Caudate nucleus (tissue), 63 donors: ENCODE measurements at places on chromosomes 16 and 17.

- DNase-seq, result no peak
These were observed 646 bp upstream of the HES7 start for GRCh38 chr17:8124350-8125153.

- DNase-seq, result no peak
These were observed 211.4 kb downstream of the GSG1L start for GRCh38 chr16:27852116-27852515.

GRCh38 chr17:55722742-55723487 lies at the start of gene TMEM100:
Gene TMEM100, minus strand, starts transcription at chr17:55722864. Its CDS starts 1,794 bp downstream, at chr17:55721070.
- DNase-seq, result no peak

DNA sequence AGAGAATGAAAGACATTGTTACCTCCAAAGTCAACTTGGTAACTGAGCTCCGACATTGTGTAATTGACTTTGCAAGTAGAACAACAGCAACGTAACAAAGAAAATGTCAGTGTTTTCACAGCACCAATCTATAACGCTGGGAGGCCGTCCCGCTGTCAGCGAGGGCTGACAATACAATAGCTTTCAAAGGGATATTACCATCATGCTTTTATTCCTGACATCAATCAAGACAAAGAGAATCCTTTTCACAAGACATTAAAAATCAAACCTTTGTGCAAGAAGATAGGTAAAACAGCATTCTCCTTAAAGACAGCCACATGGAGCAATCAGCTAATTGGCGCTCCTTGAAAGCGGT lies 6.2 kb downstream of the ZNF423 start:
- no peak for DNase-seq

- no peak for DNase-seq
These were observed 1.1 kb upstream of the LLGL2 start for GRCh38 chr17:75524269-75524969.

- DNase-seq, result no peak
These were observed 8.2 kb downstream of the ZNF689 start for GRCh38 chr16:30601966-30602365.

DNA sequence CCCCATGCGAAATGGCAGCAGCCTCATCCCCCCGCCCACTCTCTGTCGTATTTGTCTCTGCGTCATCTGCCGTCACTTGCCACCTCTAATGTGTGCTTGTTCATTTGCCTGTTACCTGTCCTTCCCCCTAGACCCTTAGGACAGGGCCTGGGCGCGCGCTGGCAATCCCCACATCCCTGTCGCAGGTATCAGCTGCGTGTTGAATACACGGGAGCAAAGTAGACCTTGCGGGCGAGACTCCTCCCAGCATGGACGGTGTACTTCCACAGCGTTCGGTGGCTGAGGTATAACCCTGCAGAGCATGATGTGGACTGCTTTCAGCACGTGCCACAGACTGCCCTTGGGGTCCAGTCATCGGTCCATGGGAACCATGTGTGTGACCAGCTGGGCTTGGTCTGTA lies 170.1 kb upstream of the CHMP6 start:
- no peak for DNase-seq

GRCh38 chr16:9062301-9062700 lies 29.1 kb upstream of the HAPSTR1 start:
- no peak for DNase-seq

- DNase-seq, result no peak
These were observed 1.9 kb upstream of the PLEKHG4 start for GRCh38 chr16:67277294-67277998.

DNA sequence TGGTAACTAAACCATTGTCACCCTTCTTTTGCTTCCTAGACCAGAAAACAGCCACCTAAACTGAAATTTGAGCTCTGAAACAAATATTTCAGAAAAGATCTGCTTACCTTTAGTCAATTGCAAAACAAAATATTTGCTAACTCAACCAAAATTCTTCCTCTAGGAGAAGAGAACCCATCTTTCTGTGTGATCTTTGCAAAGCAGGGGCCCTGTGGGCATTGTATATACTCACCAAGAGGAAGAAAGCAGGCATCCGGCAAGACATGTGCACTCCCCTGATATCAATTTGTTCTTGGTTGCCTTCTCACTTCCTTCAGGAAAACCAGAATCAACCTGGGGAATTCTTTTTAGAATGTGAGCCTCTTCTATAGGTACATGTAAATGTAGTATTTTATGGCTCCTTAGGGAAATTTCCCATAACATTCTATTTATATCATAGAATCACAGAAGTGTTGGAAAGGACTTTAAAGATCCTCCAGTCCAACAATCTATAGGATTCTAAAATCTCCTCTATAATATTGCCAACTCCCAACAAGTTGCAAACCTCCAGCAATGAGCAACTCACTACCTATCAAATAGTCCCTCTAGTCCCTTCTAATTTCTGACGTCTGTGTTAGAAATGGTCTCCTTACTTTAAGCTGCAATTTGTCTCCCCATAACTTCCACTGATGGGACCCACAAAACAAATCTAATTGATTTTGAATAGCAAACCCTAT lies 966 bp downstream of the SLFN14 start:
- DNase-seq, result no peak

DNA sequence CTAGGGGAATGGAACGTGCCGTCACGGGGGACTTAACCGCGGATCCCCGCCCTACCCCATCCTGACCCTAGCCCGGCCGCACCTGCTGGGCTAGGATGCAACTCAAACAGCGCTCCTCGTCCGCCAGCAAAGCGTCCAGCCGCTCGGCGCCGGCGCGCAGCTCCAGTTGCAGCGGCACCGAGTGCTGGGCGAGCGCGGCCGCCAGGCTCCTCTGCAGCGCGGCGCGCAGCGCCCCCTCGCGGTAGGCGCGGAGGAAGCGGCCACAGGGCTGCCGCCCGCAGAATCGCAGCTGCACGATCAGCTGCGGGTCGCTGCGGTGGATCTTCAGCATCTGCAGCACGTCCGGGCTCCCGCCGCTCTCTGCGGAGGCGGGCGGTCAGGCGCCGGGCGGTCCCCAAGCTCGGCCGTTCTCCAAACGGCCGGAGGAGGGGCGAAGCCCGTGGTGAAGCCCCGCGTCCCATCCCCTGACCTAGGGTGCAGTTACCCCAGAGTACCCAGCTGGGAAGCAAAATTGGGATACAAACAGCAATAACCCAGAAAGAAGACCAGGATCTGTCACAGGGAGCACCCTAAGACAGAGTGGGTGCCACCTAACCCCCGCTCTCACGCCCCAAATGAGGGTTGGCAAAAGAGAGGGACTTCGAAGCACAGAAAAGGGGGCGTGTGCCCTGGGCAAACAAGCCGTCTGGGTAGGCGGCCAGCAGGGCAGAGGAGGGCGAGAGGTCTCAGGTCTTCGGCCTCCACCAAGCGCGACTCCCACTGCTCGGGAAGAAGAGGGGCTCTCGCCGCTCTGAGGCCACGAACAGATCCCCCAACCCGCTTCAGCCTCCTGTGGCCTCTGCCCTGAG lies 4.2 kb downstream of the TRADD start:
- DNase-seq, result no peak

GRCh38 chr16:89615596-89616090 lies 2.2 kb downstream of the DPEP1 start:
- DNase-seq, result no peak

DNA sequence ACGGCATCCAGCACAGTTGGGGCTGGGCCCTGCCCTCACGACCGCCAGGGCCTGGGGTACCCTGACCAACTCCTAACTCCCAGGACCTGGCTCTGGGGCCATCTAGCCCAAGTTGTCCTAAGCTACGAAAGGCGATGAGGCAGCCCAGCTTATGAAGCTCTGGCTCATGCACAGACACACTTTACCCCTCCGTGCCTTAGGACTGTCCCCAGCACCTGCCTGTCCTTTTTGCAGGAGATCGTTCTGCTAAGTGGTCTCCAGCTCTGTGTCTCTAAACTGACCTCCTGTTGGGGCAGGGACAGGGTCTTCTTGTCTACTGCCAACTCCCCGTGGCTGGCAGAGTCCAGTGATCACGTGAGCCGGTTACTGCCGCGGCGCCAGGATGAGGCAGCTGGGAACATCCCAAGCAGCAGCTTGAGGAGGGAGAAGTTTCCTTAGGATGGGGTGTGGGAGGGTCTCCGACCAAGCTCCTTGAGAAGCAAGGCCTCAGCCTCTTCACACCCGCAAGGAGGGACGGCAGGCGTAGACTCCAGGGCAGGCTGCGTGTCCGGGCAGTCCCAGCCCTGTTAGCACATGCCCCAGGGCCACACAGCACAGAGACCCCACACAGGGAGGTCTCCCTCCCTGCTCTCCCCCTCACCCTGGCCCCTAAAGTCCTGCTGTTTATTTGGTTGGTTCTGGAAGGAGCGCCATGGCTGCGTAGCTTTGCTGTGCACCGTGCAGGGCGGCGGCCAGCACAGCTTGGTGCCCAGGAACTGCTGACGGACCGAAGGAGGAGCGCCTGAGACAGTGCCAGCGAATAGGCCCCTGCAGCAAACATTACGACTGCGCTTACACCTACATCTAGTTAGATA lies 16.4 kb upstream of the METRNL start:
- DNase-seq, result no peak

GRCh38 chr16:85514295-85514597 lies 98.9 kb upstream of the GSE1 start:
- DNase-seq, result no peak

GRCh38 chr17:72538443-72538842 lies 417.6 kb downstream of the SOX9 start:
- DNase-seq, result no peak

DNA sequence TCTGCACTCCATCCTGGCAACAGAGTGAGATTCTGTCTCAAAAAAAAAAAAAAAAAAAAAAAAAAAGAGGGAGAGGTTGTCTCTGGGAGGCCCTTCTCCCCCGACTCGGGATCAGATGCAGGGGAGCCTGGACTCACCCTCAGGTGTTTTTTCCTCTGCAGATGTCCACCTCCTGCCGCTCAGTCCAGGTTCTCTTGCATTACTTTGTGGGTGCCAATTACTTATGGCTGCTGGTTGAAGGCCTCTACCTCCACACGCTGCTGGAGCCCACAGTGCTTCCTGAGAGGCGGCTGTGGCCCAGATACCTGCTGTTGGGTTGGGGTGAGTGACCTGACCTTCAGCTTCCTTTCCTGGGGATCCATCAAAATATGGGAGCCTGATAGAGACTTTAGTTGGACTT lies 34.1 kb downstream of the GLP2R start:
- no peak for DNase-seq

DNA sequence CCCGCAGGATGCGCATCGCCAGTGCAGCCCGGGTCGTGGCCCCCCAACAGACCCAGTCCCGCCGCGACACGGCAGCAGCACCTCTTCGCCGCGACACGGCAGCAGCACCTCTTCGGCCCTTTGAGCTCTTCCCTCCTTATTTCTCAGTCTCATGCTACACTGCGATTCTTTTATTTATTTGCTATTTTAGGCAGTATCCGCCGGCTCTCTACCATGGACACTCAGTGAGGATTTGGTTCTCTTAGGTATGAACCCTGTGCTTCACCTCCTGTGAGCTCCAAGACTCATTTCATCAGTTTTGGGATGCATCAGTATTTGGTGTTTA lies 8.3 kb upstream of the MAP2K3 start:
- no peak for DNase-seq

DNA sequence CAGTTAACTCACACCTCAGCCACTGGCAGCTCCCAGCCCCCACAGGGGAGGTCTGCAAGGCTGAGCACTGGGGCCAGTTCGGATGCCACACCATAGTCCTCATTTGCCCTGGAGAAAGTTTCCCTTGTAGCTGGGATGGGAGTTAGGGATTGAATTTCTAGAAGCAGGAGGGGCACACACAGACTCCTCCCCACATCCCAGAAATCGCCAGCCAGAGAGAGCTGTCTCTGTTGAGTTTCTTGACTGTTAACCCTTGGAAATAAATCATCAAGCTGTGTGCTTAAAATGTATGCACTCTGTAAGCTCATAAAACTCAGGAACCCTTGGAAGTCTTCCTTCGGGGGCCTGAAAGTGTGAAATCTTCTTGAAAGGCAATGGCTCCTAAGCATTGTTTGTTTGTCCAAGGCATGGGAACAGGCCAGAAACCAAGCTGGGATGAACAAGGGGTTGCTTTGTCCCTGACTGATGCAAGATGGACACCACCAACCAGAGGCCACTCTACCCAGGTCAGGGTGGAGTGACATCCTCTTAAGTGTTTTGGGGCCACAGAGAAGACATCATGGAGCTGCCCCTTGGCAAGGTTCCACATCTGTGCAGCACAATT lies 394 bp upstream of the PRM3 start:
- no peak for DNase-seq

DNA sequence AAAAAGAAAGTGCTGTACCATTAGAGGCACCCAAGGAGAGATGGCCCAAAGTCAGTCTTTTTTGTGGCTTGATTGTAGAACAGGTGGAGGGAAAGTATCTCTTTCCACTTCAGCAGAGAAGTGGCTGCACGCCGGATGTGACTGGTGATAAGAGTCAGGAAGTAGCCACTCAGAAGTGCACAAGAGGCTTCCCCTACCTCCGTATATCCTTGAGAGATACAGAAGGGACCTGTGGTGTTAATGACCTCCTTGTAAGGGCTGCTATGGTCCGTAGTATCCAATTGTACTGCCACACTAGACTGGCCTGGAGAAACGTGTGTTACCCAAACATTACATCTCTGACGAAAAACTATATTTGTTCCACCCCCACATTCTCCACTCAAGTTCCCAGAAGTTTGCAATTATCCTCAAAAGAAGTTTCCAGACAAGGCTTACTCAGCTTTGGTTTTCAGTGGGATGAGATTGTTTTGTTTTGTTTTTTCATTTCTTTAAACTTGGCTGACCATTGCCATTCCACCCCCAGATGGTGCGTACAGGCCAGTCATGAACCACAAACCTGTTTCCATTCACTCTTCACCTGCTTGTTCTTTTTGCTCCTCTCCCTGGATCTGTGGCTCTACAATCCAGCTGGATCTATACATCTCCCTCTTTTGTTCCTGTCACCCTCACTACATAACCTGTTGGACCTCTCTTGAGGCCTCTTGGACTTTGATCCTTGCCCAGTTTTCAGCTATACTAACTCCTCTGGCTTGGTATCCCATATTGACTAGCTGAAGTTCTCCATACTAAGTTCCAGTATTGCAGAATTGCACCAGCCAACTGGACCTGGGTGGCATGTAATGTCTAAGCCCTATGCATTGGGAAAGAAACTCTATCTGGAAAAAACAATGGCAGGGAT lies 20.7 kb upstream of the MED13 start:
- DNase-seq, result no peak

DNA sequence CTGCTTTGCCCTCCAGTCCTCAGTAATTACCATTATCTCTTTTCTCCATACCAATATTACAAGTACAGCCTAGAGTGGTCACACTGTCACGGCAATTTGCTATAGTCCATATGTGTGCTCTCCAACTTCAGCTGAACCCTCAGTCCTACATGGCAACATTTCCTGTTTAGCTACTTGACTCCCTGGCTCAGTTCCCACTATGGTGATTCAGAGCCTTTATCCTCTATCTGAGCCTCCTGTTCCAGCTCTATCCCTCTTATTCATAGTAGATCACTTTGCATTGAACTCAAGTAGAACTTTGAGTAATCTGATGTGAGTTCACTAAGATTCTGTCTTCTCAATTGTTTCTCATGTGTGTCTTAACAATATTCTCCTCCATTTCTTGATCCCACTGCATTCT lies 43.7 kb upstream of the GOSR1 start:
- DNase-seq, result no peak
